Effector CD4-positive, alpha-beta T cell (primary cell): ENCODE measurements at places on chromosomes 6 and 20.

DNA sequence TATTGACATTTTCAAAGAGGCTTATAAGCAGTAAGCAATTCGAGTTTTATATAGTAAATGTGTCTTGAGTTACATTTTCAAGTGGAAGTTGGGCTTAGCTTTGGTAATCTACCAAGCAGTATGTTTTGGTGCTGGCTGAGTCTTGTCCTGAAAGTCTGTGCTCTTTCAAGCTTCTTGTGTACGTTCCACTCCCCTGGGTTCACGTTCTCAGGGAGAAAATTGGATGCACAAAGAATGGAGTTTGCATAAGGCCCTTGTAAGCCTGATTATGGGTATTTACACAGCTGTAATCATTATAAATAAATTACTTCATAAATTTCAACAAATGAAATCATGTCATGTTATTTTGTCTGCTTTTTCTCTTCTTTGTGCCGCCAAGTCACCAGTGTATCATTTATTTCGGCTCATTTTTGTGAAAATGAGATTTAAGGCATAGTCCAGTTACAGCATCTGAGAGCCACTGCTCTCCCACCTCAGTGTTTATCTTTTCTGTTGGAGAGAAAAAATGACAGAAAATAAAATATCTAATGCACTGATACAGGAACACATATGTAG, 262.5 kb downstream of the BTBD3 start:
- DNase-seq = no peak

GRCh38 chr20:61353261-61354000, 101.4 kb downstream of the CDH4 start:
- DNase-seq = no peak

- no peak for DNase-seq
These were observed 6.1 kb upstream of the AFG1L start for GRCh38 chr6:108288742-108289141.

DNA sequence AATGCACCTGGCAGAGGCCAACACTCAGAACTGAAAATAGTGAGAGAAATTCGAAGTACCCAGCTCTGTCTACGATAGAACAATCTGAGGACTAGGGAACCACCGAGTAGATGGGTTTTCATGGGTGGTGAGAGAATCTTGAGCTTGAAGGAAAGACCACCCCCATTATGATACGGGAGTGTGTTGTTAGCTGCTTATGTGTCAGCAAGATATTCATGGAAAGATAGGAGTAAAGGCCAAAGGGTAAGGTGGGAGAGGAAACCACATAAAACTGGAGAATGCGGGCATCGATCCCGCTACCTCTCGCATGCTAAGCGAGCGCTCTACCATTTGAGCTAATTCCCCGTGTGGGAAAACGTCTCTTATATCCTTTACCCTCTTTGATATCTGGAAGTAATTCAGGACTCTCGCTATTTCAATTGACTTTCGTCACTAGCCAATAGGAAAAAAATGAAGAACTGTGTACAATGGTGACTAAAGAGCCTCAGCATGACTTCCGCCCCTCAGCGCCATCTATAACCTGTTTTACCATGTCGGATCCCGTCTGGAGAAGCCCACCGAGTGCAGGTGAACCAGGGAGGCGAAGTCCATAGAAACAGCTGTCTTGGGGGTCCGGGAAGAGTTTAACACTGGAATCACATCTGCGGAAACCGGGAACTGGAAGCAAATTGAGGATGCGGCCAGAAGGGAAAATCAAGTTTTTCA, 25.0 kb upstream of the ABT1 start:
- DNase-seq = peak; percentile 23

DNA sequence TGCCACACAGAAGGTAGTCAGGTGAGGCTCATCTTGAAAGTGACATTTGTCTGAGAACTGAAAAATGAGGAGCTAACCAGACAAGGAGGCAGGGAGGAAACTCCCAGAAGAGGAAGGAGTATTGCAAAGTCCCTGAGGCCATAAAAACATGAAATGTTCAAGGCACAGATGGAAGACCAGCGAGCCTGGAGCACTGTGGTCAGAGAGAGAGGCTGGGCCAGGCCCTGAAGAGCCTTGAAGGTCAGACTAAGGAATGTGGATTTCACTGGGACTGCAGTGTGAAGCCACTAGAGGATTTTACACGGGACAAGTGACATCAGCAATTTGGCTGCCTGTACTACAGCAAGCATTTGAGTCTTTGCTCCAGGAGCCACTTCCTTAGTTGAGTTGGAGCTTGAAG, 21.1 kb upstream of the TMEM181 start:
- DNase-seq = no peak

DNA sequence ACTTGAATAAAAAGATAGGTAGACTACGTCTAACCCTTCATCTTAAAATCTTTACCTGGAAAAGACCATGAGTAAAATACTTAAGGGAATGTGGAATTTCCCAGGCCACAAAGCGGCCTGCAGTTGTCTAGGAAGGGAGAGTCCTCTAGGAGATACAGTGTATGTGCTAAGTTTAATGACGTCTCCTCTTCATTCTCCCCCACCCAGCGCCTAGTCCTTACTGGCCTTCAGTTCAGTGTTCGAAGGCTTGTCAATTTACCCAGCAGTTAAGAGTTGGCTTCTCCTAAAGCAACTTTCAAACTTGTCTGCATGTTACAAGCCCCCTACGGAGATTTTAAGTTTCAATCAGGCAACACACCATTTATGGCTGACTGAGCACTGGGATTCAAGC, 35.2 kb downstream of the HFE start:
- no peak for DNase-seq

- no peak for DNase-seq
These were observed 13.3 kb downstream of the GABBR1 start for GRCh38 chr6:29619578-29620160.

DNA sequence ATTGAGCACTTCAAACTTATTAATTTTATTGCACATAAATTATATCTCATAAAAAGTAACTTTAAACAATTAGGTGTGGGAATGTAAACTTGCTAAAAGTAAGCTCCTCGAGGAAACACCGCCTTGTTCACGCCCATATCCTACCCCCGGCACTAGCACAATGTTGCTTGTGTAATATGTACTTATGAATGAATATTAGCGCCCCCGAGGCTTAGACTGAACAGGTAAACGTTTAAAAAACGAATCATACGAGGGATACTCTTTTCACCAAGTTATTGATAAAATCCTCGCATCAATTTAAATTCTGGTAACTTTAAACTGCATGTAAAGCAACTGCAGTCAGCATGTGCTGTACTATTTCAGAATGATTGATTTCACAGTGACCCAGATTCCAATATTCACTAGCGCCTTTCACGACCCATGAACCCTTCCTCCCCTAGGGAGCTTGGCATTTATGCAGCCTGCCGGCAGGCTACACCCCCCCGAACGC, 637 bp downstream of the TFB1M start:
- peak; percentile 5 for DNase-seq

DNA sequence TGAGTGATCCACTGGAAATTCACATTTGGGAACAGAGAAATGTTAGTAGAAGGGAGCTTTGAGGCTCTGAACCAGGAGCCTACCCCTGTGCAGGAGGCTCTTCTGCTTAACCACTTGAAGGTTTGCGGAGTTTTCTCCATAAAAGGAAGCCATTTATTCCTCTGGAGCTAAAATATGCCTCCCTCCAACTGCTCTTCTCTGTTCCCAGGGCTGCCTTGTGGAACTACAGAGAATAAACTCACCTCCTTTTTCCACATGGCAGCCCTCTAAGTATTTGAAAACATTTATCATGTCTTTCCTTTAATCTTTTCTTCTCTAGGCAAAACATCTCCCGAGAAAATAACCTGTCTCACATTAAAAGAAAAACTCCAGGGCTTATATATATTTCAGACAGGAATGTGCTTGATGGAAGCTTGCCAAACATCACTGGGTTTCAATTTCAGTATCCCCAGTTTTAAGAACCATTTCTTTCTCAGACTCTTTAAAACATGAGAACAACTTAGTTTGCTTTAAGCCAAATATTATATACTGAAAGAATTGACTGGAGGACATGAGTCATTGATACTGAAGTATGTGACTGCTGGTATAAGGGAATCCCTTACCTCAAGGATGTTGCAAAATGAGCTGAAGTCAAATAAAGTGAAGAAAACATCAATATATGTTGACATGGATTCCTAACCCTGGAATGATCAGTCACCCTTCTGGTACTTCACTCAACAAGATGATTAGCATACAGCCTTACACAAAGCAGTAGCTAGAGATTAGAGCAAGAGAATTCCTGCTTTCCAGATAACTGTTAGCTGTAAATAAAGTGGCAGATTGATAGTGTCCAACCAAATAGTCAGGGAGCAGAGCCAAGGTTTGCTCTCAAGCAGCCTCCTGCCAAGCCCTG, 74.0 kb downstream of the ZBTB2 start:
- DNase-seq = no peak

DNA sequence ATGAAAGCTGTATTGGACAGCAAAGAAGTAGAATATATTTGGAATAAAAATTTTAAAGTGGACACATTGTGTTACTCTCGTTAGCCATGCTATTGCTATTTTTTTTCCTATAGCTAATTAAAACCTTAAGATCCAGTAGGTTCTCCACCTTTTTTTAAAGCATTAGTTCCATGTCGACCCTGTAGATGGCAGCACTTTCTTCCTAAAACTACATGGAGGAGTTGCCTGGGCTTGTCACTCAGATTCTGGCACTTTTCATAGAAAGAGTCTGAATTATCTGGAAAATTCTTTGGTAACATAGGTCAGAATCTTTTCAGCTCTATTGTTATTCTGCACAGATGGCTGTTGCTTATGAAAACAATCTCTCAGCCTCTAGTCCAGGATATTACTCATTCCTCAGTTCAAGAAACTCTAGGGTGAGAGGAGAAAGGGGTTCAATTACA, 42.0 kb upstream of the ESR1 start:
- DNase-seq = peak; percentile 8

- DNase-seq = no peak
These were observed 528.4 kb downstream of the PKHD1 start for GRCh38 chr6:51559059-51559458.

GRCh38 chr6:24997231-24997630, 61.5 kb upstream of the RIPOR2 start:
- no peak for DNase-seq

- DNase-seq = no peak
These were observed 63.0 kb downstream of the SH3BGRL2 start for GRCh38 chr6:79694156-79694555.
